ENCODE measurements at places on chromosomes 1 and 21.

DNA sequence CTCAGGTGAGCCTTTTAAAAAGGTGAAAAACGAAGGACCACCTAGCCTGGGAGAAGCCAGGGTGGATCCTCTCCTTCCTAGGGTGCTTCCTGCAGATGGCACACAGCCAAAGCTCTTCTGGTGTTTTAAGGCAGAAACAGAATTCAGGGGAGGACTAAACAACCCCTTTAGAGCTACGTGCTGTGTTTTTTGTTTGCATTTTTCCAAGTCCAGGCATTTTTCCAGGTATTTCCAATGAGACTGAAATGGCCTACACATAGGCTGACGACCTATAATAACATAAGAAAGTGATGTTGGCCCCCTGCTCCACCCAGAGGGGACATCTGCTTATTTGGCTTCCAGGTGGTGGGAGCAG, 83.8 kb downstream of the CAPZB start:
- DNase-seq, result no peak

- no peak for DNase-seq
Observed at GRCh38 chr1:185281245-185281644, 35.8 kb downstream of the IVNS1ABP start.

GRCh38 chr1:220928725-220929300, 49.6 kb downstream of the HLX start:
- DNase-seq, result no peak

DNA sequence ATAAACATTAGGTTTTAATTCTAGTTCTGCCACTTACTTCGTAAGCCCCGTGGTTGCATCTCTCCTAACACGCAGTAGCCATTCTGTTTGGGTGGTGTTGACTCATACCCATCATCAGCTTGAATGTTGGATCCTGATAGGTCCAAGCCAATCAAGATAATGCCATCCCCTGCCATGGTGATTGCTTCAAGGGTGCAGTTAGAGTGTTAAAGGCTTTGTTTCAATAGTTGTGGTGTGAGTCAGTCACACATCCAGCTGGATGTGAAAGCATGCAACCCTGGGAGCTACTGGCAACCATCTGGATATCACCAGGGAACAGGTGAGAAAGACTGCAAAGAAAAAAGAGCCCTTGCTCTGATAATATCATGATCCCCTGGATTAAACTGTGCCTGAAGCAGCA, 69.1 kb downstream of the OMA1 start:
- DNase-seq, result no peak

- DNase-seq, result no peak
Observed at GRCh38 chr1:102588536-102588935, 519.8 kb downstream of the COL11A1 start.

GRCh38 chr1:20698195-20698910, 19.5 kb downstream of the KIF17 start:
- DNase-seq, result no peak

DNA sequence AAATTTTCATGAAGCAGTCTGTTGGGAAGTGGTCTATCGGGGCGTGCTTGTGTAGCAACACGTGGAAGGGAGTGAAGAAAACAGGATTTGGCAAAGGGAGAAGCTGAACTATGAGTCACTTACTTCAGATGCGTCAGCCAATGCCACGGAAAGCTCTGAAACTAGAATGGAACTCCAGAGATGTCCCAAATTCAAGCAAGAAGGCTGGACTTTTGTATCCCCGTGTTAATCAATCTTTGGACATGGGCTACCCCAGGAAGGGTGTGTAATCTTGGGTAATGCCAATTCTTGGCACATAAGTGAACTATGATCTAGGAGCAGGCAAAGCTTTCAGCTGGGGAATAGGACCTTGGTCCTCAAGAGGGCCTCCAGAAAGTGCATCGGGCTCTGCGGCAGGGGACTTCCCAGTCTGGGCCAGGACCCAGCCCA, 102.6 kb downstream of the ADSS2 start:
- no peak for DNase-seq

GRCh38 chr1:13860031-13860430, 160.0 kb downstream of the PRDM2 start:
- DNase-seq, result no peak

DNA sequence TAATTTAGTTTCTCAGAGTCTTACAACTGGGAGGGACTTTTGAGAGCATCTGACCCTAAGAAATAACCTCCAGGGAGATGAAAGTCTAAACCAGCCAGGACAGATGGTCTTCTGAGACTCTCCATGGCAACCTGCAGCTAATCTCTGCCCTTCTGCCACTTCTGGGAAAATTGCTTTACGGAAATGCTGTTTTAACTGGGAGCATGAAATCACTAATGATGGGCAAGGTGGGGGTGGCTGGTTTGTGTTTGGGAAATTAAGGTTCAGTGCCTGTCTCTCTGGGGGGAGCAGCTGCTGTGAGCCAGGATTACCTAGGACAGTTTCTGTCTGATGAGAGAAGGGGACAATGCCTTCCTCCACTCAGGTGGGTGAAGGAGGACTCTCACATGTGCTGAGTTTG, 33.2 kb downstream of the ROR1 start:
- no peak for DNase-seq

DNA sequence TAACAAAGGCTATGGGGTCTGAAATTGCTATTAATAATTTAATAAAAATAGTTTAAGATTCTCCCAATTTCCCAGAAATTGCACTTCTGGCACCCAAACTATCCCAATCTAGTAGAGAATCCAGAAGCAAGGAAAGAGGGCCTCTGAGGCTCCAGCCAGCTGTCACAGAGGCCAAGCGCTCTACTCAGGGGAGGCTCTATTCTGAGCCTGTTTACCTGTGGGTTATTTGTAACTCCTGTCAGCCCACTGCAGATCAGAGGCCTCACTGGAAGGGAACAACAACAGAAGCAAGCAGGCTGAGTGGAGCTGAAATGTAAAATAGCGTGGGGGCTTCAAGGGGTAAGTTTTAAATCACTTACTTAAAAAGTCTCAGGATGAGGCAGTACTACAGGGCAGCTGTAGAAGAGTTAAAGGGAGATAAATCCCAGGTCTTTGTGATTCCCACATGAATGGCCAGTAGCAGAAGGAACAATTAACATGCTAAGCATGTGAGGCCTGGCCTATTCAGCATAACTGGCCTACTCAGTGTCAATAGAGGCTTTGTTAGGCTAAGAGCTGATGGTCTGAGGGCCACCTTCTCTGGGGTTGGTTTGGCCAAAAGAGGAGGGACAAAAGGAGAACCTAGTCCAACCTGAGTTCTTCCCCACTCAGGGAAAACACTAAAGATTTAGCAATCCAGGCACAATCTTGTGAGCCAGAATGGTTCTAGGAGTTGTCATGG, 12.8 kb downstream of the ZNF687 start:
- no peak for DNase-seq

DNA sequence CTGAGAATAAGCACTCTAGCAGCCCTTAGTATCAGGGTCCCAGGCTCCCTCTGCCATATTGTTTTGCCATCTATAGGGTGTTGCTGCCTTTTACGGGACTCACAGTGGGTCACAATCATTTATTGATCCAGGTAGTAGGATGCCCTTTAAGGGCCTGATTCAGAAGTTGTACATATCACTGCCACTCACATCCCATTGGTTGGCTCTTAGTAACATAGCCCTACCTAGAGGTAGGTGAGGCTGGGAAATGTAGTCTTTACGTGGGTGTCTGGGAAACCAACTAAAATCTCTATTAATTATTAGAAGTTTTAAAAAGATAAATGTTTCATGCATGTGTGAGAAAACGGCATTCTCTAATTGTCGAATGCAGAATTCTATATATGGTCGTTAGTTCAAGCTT, 78.8 kb upstream of the ATP5PO start:
- no peak for DNase-seq

GRCh38 chr1:64864018-64864940, 102.1 kb downstream of the JAK1 start:
- DNase-seq, result peak; percentile 26

DNA sequence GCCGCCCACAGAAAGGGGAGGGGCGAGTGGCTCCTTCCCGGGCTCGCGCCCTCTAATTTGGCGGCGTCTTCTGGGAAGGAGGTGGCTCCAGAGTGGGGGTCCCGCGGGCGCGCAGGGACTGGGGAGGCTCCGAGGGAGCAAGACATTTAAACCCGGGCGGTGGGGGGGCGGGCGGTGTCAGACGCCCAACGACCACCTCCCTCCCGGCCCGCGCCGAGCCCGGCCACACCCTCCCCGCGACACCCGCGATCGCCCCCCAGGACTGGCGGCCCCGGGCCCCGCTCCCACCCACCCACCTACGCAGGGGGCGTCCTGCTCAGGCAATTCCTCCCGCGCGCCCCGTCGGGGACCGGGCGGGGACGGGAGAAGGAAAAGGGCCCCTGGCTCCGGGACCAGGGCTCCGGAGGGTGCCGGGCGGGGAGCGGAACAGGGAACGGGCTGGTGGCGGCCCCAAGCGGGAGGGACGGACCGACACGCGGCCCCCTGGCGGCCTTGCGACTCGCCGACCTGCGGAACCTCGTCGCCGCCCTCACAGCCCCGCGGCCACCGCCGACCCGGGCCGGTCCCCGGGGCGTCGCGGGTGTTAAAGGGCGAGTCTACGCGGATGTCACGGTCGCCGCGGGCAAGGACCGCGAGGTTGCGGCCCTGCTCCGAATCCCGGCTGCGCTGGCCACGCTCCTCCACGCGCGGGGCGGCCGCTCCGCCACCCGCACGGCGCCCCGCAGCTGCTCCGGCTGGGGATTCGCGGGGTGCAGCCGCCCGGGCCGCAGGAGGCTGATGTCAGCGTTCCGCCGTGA, 94.0 kb upstream of the FMN2 start:
- no peak for DNase-seq

- DNase-seq, result no peak
Observed at GRCh38 chr1:84078108-84078841, 65.8 kb upstream of the PRKACB start.

- no peak for DNase-seq
Observed at GRCh38 chr1:110607536-110608230, 1.5 kb upstream of the KCNA2 start.
